A549 treated with AZD2906 at 1 μM for 4 hours (cell line): ENCODE measurements at places on chromosomes 13 and 19. TPM values are rescaled to one million over a fixed set of nuclear protein-coding genes. Genes with fewer than 3 reads are reported as not detected.

The FPR1 gene
- 0.09 to 0.19 TPM (median 0.15 TPM) in 5 replicates for total RNA-seq

The CCDC70 gene
- total RNA-seq, result not detected in 5 replicates

The PGLYRP2 gene
- total RNA-seq, result 0.03 TPM in 1 of 5 replicates, not detected in the others

The RNASEH2A gene
- 33.8 to 49.7 TPM (median 47.7 TPM) in 5 replicates for total RNA-seq

The KIR3DL1 gene
- not detected in 5 replicates for total RNA-seq

The NHLRC3 gene
- 4.3 to 6.6 TPM (median 5.0 TPM) in 5 replicates for total RNA-seq

The CYP4F12 gene
- 2.0 to 2.8 TPM (median 2.5 TPM) in 5 replicates for total RNA-seq
